ENCODE measurements at places on chromosomes 12 and 14.

DNA sequence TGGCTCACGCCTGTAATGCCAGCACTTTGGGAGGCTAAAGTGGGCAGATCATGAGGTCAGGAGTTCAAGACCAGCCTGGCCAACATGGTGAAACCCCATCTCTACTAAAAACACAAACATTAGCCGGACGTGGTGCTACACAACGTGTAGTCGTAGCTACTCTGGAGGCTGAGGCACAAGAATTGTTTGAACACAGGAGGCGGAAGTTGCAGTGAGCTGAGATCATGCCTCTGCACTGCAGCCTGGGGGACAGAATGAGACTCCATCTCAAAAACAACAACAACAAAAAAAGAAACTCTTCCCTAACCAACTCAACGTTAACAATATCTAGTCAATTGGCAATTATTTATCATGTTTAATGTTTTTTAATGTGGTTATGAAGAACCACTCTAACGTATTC, 89.3 kb downstream of the EPS8 start:
- DNase-seq, result no peak

GRCh38 chr12:49962861-49963765, 1.4 kb downstream of the AQP5 start:
- DNase-seq, result no peak

DNA sequence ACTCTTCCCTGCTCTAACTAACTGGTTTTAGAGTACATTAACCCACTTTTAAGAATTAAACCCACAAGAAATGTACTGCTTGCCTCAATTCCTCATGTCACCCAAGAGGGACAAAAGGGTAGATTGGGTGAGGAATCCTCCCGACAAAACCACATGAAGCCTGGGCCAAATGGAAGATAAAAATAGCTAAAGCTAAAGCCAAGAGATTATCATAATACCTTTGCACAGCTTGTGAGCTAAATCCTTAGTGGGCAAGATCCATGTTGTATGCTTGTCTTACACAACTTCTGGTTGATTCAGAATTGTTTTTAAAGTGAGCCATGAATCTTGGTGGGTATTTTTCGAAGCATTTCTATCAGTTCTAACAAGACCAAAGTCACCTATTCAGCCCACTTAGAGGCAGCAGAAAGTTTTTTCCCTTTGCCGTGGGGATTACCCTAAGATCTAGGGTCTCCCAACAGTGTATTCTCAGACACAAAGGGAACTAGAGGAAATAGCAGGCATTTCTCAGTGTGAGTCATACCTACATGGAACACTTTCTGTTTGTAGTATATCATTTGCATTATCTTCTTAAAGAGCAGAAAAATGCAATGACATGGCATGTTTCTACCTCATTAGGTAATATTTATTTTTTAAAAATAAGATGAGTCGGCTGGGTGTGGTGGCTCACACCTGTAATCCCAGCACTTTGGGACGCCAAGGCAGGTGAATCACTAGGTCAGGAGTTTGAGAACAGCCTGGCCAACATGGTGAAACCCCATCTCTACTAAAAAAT, 616.6 kb downstream of the KCNH5 start:
- no peak for DNase-seq

DNA sequence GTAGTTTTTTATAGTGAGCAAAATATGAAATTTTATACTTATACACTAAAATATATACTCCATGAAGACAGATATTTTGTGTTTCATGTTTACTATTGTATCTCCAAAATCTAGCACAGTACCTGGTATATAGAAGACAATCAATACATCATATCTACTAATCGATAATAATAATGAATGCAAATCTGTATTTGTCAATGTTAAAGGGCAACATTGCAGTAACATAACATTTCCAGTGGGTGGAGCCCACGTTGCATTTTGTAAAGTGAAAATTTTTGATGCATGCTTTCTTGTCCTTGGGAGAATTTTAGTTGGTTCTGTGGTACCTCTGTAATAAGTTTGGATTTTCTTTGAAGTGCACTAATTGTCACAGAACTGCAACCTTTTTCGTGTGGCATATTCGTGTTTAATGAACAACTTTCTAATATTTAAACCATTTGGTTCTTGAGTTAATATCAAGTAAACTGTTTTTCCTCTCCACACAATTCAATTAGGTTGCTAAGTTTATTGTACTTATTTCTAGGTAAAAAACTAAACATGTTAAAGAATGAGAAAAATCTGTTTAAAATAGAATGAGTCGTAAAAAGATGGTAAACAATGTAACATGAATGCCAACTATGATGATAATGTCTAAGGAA, 47.4 kb downstream of the AVPR1A start:
- no peak for DNase-seq

- no peak for DNase-seq
Observed at GRCh38 chr14:32494609-32495434, 165.7 kb downstream of the AKAP6 start.

- DNase-seq, result peak; percentile 16
Observed at GRCh38 chr12:108939594-108939993, 59.7 kb downstream of the DAO start.

- no peak for DNase-seq
Observed at GRCh38 chr14:75751296-75751695, 90.2 kb downstream of the TTLL5 start.

DNA sequence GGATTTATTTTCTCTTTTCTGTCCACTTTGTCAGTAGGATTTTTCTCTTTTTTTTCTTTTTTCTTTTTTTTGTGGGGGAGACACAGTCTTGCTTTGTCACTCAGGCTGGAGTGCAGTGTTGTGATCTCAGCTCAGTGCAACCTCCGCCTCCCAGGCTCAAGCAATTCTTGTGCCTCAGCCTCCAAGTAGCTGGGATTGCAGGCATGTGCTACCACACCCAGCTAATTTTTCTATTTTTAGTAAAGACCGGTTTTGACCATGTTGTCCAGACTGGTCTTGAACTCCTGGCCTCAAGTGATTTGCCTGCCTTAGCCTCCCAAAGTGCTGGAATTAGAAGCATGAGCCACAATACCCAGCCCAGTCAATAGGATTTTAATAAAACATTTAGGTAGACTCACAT, 21.0 kb upstream of the TBK1 start:
- DNase-seq, result no peak

- no peak for DNase-seq
Observed at GRCh38 chr14:75720842-75721498, 59.9 kb downstream of the TTLL5 start.

- peak; percentile 64 for DNase-seq
Observed at GRCh38 chr12:47949441-47950341, 13.7 kb upstream of the TMEM106C start.

DNA sequence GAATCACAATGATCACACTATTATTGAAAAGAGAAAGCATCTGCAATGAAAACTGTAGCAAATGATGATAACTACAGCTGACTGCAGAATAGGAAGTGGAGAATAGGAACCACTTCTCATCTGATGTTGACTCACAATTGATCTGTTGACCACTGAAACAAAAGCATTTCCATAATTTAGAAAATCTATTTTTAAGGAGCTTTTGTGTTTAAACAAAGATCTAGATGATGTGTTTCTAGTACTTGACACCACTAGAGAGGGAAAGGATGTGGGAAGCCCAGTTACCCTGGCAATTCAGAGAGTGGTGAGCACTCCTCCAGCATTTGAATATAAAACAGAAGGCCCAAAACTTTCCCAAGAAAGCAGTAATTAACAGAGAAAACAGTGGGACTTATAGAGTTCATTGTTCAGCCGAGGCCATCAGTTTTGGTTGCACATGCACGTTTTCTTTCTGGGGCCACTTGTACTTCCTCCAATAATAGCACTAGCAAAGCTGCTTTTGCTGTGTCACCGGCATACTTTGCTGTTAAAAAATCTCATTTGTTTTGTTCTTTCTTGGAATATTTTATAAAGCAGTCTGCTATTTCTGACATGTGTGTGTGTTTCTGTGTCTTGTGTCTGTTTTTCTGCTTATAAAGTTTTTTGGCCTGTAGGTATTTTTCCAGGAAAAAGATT, 76.1 kb upstream of the HECTD1 start:
- DNase-seq, result no peak

- no peak for DNase-seq
Observed at GRCh38 chr14:101121508-101122139, 218.1 kb upstream of the RTL1 start.

DNA sequence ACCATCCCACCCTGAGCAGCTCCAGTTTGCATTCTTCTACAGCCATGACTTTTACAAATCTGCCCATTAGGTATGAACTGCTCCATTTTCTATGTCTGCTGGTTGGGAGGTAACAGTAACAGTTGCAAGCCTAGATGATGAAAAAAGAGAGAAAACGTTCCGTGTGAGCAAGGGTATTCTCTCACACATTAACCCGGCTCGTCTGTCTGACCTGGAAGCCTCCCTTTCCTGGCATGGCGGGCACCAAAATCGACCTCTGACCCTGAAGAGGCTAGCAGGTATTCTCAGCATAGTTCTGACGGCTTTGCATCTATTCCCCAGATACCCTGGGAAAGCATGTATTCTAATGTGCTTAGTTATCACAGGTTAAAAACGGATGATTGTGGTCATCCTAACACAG, 31.8 kb downstream of the APPL2 start:
- no peak for DNase-seq

DNA sequence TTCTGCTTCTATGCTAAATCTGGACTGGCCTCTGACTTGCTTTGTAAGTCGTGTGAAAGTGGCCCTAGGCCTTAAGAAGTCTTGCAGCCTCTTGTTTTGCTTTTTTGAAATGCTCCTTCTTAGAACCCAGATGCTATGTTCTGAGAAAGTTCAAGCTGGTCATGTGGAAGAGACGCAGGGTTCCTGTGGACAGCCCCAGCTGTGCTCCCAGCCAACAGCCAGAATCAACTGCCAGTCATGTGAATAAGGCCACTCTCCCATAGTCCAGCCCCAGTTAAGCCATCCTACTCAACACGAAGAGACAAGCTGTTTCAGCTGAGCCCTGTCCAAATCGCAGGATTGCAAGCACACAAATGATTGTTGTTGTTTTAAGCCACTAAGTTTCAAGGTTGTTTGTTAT, 37.3 kb upstream of the TBPL2 start:
- DNase-seq, result no peak

DNA sequence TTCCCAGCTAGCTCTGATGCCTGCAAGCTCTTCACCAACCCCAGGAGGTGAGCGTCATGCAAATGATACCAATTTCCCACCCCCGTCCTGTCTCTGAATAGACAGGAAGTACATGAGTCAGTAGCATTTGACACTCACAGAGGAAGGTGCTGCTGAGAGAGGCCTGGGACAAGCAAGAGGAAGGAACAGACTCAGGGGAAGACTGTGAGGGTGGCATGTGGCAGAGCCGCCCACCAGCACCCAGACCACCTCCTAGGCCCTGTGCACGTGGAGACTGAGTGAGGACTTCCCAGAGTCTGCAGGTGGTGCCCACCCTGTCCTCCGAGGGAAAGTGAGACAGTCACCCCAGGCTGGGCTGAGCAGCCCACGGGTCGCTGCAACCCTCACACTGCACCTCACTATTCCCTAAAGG, 199.5 kb upstream of the SFSWAP start:
- peak; percentile 5 for DNase-seq

- DNase-seq, result no peak
Observed at GRCh38 chr12:122013136-122013535, 8.5 kb upstream of the BCL7A start.

DNA sequence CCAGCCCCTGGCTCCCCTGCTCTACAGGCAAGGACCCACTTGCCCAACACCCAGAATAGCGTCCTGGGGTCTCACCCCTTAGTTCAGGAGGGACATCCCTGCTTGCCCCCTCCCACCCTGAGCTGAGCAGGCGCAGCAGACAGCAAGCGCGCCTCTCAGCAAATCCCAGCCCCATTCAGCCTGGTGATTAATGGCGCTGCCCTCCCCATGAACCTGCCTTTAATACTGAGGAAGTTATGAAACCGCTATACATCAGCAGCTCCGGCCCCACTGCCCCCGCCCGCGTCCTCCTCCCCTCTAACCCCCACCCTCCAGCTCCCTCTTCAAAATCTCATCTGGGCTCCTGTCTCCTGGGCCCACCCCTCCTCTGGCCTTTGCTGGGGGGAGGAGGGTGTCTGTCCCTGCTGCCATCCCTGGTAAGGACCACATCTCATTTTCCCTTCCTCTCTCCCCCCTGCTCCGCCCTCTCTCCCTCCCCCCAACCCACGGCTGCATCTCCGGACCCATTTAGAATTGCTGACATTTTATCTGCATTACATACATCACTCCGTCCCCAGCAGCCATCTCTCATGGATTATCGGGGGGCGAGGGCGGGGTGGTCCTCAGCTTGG, 7.1 kb upstream of the SMUG1 start:
- DNase-seq, result no peak

- DNase-seq, result no peak
Observed at GRCh38 chr14:102020058-102020971, 55.9 kb downstream of the DYNC1H1 start.

- no peak for DNase-seq
Observed at GRCh38 chr14:101471723-101472517, 89.4 kb upstream of the DIO3 start.

GRCh38 chr12:24889411-24889810, 59.5 kb downstream of the BCAT1 start:
- no peak for DNase-seq

DNA sequence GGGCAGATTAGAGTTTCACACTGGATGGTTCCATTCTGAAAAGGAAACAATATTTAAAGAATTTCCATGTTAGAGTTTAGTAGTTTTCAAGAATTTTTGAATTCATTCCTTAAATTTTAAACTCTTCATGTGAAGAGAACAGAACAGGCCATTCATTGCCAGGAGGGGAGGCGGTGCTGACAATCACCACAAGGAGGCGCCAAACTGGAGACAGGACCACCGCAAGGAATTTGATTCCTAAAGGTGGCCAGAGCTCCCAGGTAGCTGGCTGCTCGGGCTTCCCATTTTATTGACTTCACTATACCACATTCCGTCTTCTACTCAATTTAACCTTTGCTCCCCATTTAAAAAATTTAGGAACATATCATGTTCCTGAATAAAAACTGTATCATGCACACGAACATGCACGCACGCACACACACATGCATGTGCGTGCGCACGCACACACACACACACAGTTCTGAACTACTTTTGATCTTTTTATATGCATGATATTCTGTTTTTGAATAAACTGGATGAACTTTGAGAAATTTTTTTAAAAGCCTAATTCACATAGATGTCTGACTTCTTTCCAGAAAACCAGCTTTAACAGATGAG, 101.2 kb downstream of the NELL2 start:
- peak; percentile 27 for DNase-seq

GRCh38 chr12:12097891-12098690, 27.4 kb downstream of the BCL2L14 start:
- DNase-seq, result no peak

GRCh38 chr12:51269174-51270066, 795 bp downstream of the SMAGP start:
- DNase-seq, result no peak

DNA sequence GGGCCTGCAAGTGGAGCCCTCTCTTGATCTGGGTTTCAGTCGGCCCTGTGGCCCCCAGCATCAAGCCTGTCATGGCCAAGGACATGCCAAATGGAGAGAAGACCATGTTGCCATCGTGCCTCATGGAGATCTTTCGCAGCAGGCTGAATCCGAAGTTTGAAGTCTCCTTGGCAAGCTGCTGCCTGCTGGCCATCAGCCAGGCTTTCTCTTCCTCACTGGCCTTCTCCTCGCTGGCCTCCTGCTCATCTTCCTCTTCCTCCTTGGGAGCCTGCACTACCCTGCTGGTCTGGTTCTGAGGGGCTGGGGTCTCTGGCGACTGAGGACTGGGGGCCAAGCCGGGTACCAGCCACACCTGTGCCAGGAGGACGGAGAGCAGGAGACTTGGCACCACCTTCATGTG, 2.9 kb downstream of the SERPINA10 start:
- DNase-seq, result no peak
